ENCODE measurements at places on chromosomes 4 and X.

GRCh38 chr4:84497504-84498202 lies 1.4 kb downstream of the NKX6-1 start:
- DNase-seq: no peak

GRCh38 chr4:5889002-5889696 lies 3.7 kb downstream of the CRMP1 start:
- DNase-seq: no peak

DNA sequence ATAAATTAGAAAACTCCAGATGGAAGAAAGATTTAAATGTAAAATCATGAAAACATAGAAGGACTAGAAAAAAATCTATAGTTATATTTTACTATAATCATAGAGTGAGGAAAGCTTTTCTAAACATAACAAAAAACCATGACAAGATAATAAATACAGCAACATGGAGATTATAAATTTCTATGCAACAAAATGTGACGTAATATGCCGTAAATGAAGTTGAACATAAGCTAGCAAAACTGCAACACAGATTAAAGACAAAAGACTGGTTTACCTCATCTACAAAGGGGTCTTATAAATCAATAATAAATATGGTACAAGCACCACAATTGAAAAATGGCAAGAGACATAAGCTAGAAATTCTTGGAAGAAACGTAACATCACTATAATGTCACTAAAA lies 140.4 kb downstream of the C4orf33 start:
- no peak for DNase-seq

GRCh38 chrX:54964766-54965497 lies 29.1 kb downstream of the PFKFB1 start:
- DNase-seq: no peak

DNA sequence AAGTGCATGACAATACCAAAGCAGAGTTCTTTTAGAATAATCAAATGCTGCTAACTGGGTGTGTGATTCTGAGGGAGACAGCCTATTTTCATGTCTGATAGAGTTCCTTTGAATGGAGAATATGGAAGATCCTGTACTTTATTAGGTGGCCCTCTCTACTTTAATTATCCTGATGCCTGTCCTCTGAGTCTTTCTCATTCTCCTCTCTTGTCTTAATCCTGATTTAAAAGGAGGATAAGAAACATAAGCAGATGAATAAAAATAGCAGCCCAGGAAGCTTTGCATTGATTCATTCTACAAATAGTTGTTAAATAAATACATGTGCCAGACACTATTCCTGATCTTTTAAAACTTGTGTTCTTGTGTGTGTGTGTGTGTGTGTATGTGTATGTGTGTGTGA lies 387.3 kb downstream of the SPRY1 start:
- DNase-seq: no peak

DNA sequence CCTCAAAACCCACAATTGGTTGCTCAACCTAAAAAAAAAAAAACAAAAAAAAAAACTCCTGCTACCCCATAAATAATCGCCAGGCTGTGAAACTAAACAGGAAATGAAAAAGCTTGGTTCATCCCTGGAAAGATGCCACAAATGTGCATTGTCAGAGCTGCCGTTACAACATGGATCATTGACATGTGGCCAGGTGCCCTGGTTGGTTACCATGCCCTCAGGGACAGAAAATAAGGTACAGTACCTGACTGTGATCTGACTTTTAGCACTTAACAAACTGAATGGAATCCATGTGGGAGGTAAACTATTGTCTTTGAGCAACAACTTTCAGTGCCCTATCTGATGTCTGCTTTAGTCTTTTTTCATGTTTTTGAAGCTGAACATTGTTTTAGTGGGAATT lies 118.0 kb upstream of the RPL34 start:
- no peak for DNase-seq

GRCh38 chrX:23292988-23293651 lies 41.5 kb upstream of the PTCHD1 start:
- DNase-seq: peak; percentile 10

DNA sequence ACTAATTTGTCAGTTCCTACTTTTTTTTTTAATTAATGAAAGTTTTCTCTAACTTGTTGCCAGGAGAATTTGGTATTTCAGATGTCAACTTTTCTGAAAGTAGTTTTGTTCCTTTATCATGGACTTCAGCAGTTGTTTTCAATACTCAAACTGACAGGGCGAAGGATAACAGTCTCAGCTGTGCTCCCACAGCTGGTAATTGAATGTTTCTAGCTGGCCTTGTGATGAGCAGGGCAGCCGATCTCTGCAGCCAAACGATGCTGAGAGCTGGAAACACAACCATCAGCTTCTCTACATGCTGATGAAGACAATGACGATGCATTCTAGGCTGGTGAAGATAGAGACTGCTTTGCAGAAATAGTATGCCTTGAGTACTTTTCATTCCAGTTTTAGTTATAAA lies 130.0 kb upstream of the MAP9 start:
- DNase-seq: no peak

GRCh38 chr4:148052448-148052847 lies 320.6 kb downstream of the ARHGAP10 start:
- no peak for DNase-seq

Measured in A172 (cell line).